ENCODE measurements at places on chromosomes 2 and 18. TPM values are rescaled to one million over a fixed set of nuclear protein-coding genes. Genes with fewer than 3 reads are reported as not detected.

HAAO gene
- not detected for total RNA-seq

ADRA2B gene
- total RNA-seq, result 2.9 TPM

SCYGR4 gene
- total RNA-seq, result not detected

TMEM198 gene
- total RNA-seq, result not detected

PPP1R1C gene
- not detected for total RNA-seq

ZNF385B gene
- total RNA-seq, result not detected

LIPT1 gene
- total RNA-seq, result 18.7 TPM

GREB1L gene
- total RNA-seq, result 0.87 TPM

SCN7A gene
- total RNA-seq, result 30.4 TPM

EGR4 gene
- total RNA-seq, result not detected

RTP5 gene
- 0.43 TPM for total RNA-seq

QPCT gene
- not detected for total RNA-seq

DCTN1 gene
- 71.2 TPM for total RNA-seq

ADAM17 gene
- 46.1 TPM for total RNA-seq

CCDC141 gene
- 1.2 TPM for total RNA-seq

ANKRD23 gene
- 2.3 TPM for total RNA-seq

IL36B gene
- not detected for total RNA-seq

RGPD4 gene
- total RNA-seq, result not detected

FAM228A gene
- total RNA-seq, result not detected

ANKAR gene
- total RNA-seq, result 4.5 TPM

PLA2R1 gene
- 6.4 TPM for total RNA-seq

CRYGC gene
- total RNA-seq, result not detected

ILKAP gene
- 48.7 TPM for total RNA-seq

ASB18 gene
- total RNA-seq, result not detected

ALPI gene
- total RNA-seq, result not detected

C1GALT1C1L gene
- total RNA-seq, result not detected

DLGAP1 gene
- 7.0 TPM for total RNA-seq

G6PC2 gene
- 0.55 TPM for total RNA-seq

SP9 gene
- total RNA-seq, result not detected

CD8B2 gene
- not detected for total RNA-seq

STRN gene
- 20.9 TPM for total RNA-seq

GKN1 gene
- 1.7 TPM for total RNA-seq

NEB gene
- 1.3 TPM for total RNA-seq

IL36RN gene
- total RNA-seq, result not detected

CSRNP3 gene
- total RNA-seq, result under 0.01 TPM

NAT8 gene
- not detected for total RNA-seq

NOL4 gene
- 1.8 TPM for total RNA-seq

CCDC74B gene
- not detected for total RNA-seq

AKAIN1 gene
- total RNA-seq, result not detected

RSAD2 gene
- 0.45 TPM for total RNA-seq

KIAA2012 gene
- total RNA-seq, result not detected

ITGA4 gene
- total RNA-seq, result 48.4 TPM

FLACC1 gene
- not detected for total RNA-seq

COL6A3 gene
- total RNA-seq, result 411 TPM

FAM161A gene
- 23.9 TPM for total RNA-seq

MOCOS gene
- 1.5 TPM for total RNA-seq

TEKT4 gene
- not detected for total RNA-seq

MRPL44 gene
- total RNA-seq, result 10.6 TPM

SLC38A11 gene
- total RNA-seq, result not detected

SH3BP4 gene
- total RNA-seq, result 41.5 TPM

TNFAIP6 gene
- 3.0 TPM for total RNA-seq

SNTG2 gene
- not detected for total RNA-seq

Measured in stomach (tissue), 19 donors.